Stomach (tissue), 19 donors: ENCODE measurements at places on chromosomes 7 and 10.

DNA sequence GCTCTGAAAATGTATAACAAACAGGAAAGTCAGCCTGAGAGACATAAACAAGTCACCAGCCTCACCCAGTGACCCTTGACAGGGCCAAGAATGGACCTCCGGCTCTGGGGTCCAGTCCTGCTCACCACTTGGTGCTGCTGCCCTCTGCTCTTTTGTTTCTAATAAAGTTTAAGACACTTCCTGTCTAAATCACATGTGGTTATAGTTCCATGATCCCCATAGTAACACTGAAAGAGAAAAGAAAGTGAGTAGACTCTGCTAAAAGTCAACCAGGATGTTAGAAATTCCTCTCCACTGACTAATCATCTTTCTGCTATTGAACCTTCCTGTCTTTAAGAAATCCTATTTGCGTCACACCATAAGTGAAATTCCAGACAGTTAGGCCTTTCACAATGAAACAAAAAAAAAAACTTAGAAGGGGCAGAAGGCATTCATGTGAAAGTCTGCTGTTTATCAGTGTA, 179.2 kb upstream of the BET1 start:
- no peak for DNase-seq

DNA sequence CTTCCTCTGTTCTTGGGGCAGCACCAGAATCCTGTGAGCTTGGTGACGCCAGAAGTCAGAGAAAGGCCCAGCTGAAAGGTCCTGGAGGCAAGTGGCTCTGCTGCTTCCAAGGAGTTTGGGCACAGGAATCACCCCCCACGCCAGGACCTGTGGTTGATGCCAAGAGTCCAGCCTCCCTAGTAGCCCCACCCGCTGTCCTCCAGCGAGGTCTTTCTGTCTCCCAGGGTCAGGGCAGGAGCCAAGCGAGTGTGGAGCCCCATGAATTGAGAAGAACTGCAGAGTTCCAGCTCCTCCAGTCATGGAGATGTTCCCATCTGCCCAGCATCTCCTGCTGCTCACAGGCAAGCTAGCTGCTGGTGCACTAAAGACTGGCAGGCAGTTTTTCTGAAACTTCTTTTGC, 631.7 kb upstream of the MGMT start:
- DNase-seq: no peak

- DNase-seq: no peak
Observed at GRCh38 chr10:13684806-13685482, 98.2 kb downstream of the PRPF18 start.

DNA sequence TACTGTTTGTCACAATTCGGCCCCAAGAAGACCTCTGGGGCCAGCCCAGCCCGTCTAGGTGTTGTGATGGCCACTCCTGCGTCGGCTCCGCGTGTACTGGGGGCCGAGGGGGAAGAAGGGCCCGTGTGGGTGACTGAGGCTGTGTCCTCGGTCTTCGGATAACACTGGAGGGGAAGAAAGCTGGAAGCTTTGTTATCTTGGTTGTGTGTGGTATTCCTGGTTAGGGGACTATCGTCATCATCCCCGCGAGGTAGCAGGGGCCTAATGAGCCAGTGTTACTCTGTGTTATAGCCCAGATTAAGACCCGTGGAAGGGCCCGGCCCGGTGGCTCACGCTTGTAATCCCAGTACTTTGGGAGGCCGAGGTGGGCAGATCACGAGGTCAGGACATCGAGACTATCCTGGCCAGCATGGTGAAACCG, 854 bp downstream of the MTG1 start:
- DNase-seq: no peak
